GM23338 (cell line): ENCODE measurements at places on chromosomes 3 and 15.
A peak's percentile ranks its signal among the peaks of the same experiment; 100 is the strongest.

DNA sequence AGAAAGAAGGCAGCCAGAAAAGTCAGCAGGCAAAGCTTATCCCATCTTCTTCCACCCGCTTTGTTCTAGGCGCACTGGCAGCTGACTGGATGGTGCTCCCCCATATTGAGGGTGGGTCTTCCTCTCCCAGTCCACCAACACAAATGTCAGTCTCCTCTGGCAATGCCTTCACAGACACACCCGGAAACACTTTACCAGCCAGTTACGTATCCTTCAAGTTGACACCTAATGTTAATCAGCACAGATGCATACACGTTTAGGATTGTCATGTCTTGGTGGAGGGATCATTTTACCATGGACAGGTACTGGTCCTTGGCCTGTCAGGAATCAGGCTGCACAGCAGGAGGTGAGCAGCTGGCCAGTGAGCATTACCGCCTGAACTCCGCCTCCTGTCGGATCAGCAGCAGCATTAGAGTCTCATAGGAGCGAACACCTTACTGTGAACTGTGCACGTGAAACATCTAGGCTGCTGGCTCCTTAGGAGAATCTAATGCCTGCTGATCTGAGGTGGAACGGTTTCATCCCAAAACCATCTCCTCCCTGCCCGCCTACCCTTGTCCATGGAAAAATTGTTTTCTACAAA, 59.1 kb upstream of the PYDC2 start:
- DNase-seq, result no peak

- no peak for DNase-seq
These were observed 108.8 kb upstream of the PLAAT1 start for GRCh38 chr3:193132241-193132640.

DNA sequence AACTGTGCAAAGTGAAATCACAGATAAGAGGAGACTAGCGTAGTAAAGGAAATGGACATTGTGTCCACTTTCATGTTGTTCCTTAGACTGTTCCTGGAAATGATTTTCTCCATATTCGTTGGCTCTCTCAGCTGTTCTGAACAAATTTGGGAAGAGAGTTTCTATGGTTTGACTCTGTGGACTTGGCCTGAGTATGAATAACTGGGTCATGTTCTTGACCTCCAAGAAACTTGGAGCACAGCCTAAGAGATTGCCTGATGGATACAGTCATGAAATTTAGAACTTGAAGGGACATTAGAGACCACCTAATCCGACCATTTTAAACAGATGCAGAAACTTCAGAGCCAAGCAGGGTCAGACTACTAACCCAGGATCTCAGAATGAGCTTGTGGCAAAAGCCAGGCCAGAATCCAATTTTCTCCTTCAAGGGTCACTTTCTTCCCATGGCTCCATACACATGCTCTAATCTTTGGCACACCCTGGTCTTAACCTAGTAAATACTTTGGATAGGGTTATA, 430.4 kb downstream of the RBMS3 start:
- no peak for DNase-seq

DNA sequence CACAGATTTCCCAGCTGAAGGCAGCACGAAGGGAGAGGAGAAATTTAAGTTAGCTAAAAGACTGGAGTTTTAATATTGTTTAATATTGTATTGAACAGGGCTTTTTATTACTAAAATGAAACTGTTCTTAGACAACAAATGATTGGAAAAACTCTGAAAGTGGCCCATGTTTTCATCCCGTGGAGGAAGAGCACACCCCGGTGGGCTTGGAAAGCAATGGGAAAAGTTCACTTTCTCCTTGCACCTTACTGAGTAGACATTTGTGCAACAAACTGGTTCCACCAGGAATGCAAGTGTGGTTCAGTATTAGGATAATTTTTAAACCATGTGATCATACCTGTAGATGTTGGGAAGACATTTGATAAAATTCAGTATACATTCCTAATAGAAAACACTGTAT, 8.2 kb upstream of the ESYT3 start:
- peak; percentile 60 for DNase-seq

DNA sequence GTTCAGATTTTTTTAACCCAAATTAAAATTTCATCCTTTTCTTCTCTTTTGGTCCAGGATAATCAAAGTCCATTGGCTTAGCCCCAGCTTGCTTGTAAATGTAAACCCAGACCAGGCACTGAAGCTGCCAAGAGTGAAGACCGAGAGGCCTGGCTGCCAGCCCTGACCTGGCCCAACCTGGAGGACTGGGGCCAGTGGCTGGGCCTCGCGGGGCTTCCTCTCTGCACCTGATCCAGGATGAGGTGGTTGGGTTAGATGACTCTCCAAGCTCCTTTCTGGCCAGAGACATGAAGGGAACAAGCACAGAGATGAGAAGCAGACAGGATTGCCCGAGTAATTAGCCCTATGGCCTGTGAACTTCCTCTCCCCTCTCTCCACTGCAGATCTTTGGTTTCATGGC, 50.6 kb downstream of the CMTM6 start:
- no peak for DNase-seq

GRCh38 chr15:46815765-46816164, 901.5 kb upstream of the SEMA6D start:
- DNase-seq, result no peak

GRCh38 chr3:88191872-88192409, 42.2 kb downstream of the C3orf38 start:
- no peak for DNase-seq

GRCh38 chr3:110887176-110887575, 184.4 kb upstream of the NECTIN3 start:
- no peak for DNase-seq

GRCh38 chr3:58492494-58492905, 604 bp downstream of the KCTD6 start:
- no peak for DNase-seq

DNA sequence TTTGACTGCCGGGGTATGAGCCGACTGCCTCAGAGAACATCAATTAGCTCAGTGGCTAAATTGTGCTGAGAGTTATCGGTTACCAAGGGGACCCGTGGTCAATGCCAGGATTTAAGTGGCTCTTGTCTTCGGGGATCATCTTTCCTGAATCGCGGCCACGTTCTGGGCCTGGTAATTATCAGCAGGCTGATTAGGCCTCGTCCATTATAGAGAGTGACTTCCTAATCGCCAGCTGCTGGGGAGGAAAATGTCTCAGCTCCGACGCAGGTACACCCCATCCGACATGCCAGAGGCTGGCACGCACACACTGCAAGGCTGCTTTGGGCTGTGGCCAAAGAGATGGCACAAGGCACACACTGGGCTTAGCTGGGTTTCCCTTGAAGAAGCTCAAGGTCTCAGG, 10.6 kb downstream of the TRH start:
- no peak for DNase-seq

DNA sequence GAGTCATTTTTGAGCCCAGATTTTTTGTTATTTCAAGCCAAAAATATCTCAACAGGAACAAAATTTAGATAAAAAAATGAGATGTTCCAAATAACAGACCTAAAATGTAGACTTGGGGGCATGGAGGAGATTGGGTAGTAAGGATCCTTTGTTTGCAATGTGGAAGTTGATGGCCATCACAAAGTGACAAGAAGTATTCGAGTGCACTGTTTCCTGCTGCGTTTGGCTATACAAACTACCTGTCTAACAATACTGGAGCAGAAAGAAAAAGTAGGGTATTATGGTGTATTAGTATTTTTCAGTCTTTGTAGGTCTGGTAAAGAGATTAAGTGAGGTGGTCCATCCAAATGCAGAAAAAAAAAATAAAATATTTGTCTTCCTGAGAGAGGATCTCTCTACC, 284.2 kb downstream of the C3orf38 start:
- DNase-seq, result no peak

DNA sequence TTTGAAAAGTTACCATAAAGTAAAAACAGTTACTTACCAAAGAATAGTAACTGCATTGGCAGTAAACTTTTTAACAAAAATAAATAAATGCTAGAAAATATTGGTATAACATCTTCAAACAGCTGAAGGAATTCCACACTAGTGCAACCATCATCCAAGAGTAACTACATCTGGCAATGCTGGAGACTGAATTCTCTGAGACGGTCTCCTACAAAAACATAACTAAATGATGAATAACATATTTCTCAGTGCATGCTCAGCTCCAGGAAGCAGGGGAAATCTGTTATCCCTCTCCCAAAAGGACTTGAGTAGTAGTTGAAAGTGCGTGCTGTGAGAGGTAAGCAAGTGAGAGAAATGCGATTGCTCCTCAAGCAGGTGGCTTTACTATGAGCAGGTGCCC, 526.8 kb upstream of the CCDC54 start:
- DNase-seq, result no peak

GRCh38 chr3:61181874-61182273, 69.4 kb downstream of the FHIT start:
- no peak for DNase-seq
